Hematopoietic multipotent progenitor cell treated with erythropoietin and hydrocortisone succinate and interleukin-3 and kit ligand, for 8 days (in vitro differentiated cells): ENCODE measurements at places on chromosomes 7 and 10.
A peak's percentile ranks its signal among the peaks of the same experiment; 100 is the strongest.

GRCh38 chr7:75010036-75010435 lies 45.5 kb downstream of the CASTOR2 start:
- DNase-seq, result no peak

DNA sequence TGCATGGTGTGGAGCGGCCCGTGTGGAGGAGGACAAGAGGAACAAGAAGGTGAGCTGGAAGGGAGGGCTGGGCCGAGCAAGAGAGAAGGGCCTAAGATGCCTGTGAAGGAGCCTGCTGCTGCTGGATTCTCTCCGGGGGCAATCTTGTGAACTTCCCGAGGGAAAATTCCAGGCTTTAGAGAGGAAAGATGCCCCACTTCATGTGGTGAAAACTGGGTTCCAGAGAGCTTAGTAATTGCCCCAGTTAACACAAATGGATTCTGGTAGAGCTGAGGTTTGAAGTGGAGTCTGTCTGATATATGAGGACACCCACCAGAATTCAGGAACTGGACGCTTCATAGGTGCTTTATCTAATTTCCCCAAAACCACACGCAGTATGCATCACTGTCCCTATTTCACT lies 114.1 kb upstream of the ZMIZ1 start:
- no peak for DNase-seq

- DNase-seq, result no peak
These were observed 85.8 kb upstream of the CUX1 start for GRCh38 chr7:101731502-101732084.

GRCh38 chr7:24821754-24822054 lies 64.4 kb upstream of the GSDME start:
- DNase-seq, result no peak

DNA sequence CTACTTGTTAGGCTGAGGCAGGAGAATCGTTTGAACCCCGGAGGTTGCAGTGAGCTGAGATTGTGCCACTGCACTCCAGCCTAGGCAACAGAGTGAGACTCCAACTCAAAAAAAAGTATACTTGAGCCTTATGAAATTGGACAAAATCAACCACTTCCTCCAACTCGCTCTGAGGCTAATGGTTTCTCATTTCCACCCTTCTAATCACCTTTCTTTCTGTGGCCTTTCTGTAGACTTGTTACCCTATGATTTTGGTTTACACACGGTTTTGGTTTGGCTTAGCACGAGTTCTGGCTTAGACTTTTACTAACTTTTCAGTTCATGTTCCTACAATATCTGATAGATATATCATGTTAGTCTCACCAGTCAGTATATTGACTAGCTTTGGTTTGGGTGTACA lies 152.0 kb downstream of the PHTF2 start:
- DNase-seq, result no peak

DNA sequence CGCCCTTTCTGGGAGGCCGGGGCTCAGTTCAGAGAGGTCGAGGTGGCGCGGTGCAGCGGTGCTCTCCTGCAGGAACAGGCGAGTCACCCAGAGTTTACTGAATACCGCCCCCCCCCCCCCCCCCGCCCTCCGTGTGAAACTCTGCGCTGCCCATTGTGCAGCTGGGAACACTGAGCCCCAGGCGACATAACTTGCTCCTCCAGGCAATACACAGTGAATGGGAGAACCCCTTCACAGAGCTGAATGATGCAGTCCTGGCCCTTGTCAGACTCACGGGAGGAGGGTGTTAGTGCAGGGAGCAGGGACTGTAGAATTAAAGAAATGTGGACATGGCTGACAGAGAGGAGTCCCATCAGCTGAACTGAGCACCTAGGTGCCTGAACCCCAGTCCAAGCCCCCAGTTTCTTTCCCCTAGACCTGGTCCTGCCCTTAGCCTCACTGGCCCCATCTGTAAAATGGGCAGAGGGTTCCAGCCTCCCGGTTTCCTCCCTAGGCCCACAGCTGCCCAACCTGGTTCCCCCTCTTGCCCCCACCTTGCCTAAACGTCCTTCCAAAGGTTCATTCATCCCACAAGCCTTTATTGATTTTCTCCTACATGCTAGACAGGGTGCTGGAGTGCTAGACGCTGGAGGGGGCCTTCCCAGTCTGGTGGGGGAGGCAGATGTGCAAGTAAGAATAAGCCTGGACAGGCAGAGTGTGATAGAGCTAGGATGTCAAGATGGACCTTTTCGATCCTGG lies 869 bp upstream of the LOXL4 start:
- no peak for DNase-seq

- DNase-seq, result no peak
These were observed 15.1 kb upstream of the NEUROG3 start for GRCh38 chr10:69588358-69588757.

DNA sequence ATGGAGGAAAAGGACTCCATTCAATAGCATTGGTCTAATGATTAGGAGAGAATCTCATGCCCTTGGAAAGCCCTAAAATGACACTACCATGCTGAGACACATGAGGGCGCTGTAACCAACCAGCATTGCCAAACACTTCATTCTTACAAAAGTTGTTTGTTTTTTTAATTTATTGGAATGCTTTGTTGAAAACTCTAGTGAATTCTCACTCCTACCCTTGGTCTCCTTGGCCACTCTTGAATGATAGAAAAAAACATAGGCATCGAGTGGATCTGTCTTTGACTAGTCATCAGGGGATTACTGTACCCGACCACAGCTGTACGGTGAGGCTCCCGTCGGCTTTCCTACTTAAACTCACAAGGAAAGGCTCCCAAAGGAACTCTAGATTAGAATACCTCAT lies 29.3 kb upstream of the ADD3 start:
- peak; percentile 78 for DNase-seq

DNA sequence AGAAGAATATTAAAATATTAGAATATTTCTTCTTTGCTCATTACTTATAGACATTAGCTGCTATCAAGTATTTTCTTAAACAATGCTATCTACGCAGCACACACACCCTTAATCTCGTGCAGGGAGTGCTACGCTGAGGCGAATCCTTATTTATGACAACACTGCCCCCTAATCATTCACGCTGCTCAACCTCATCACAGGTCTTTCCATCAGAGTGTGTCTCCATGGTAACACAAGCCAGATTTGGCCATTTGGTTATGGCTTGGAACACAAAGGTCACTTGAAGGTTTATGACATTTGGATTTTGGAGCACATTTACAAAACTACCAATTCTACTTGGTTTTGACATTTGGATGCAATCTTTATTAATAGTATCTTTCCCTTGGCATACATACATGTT lies 45.4 kb upstream of the MYO3A start:
- no peak for DNase-seq

- no peak for DNase-seq
These were observed 171.9 kb upstream of the LRRN3 start for GRCh38 chr7:110918949-110919548.

- DNase-seq, result peak; percentile 22
These were observed 23.5 kb upstream of the PDE1C start for GRCh38 chr7:32093415-32094408.
